ENCODE measurements at places on chromosomes 5 and 9. TPM values are rescaled to one million over a fixed set of nuclear protein-coding genes. Genes with fewer than 3 reads are reported as not detected.

Gene AIF1L
- 49.5 TPM for total RNA-seq

Gene PSMB7
- total RNA-seq = 200 TPM

Gene WNK2
- total RNA-seq = under 0.01 TPM

Gene MARCHF11
- not detected for total RNA-seq

Gene SPATA31E1
- not detected for total RNA-seq

Gene OBP2B
- total RNA-seq = not detected

Gene OGN
- total RNA-seq = under 0.01 TPM

Gene PCDHAC2
- 1.8 TPM for total RNA-seq

Gene CDKN2B-AS1
- total RNA-seq = 1.4 TPM
